Activated CD4-positive, alpha-beta T cell treated with anti-CD3 and anti-CD28 coated beads for 36 hours (primary cell): ENCODE measurements at places on chromosomes 13 and 19. TPM values are rescaled to one million over a fixed set of nuclear protein-coding genes. Genes with fewer than 3 reads are reported as not detected.

GRCh38 chr13:91305652-91306051, 41.8 kb upstream of the MIR17HG start:
- no peak overlapping the region for H3K4me3 ChIP-seq
- H3K36me3 ChIP-seq: no peaks in the 10 kb centered on the region
- DNase-seq: no peak
- H3K27ac ChIP-seq: no peak overlapping the region

DNA sequence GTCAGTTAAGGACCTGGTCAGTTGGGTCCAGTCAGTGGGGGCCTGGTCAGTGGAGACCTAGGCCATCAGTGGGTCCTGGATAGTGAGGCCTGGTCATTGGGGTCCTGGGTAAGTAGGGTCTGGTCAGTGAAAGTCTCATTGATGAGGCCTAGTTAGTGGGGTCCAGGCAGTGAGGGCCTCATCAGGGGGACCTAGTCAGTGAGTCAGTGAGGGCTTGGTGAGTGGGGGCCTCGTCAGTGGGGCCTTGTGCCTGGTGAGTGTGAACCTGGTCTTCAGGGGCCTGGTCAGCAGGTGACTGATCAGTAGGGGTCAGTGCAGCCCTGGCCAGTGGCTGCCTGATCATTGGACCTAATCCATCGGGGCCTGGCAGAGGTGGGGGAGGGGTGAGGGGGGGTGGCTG, 42.6 kb upstream of the TPM4 start:
- no peak overlapping the region for H3K4me3 ChIP-seq
- no peaks in the 10 kb centered on the region for H3K27me3 ChIP-seq
- H3K27ac ChIP-seq: no peak overlapping the region
- DNase-seq: no peak
- no peaks in the 10 kb centered on the region for H3K4me1 ChIP-seq

GRCh38 chr13:48163061-48163460, 68.2 kb upstream of the MED4 start:
- H3K27ac ChIP-seq: no peak overlapping the region
- H3K36me3 ChIP-seq: no peaks in the 10 kb centered on the region

Gene GNG8
- 13.8 TPM for total RNA-seq

- no peaks in the 10 kb centered on the region for H3K36me3 ChIP-seq
- no peak overlapping the region for H3K27ac ChIP-seq
- peaks cover 8% of the 10 kb centered on the region for H3K4me1 ChIP-seq
- H3K4me3 ChIP-seq: no peak overlapping the region
- DNase-seq: no peak
These were observed 32.6 kb downstream of the CLEC4M start for GRCh38 chr19:7795555-7796161.

GRCh38 chr13:63614874-63615612, 2199.4 kb upstream of the PCDH20 start:
- no peak overlapping the region for H3K4me3 ChIP-seq
- no peaks in the 10 kb centered on the region for H3K27me3 ChIP-seq
- no peaks in the 10 kb centered on the region for H3K4me1 ChIP-seq
- no peak for DNase-seq
- H3K27ac ChIP-seq: no peak overlapping the region

DNA sequence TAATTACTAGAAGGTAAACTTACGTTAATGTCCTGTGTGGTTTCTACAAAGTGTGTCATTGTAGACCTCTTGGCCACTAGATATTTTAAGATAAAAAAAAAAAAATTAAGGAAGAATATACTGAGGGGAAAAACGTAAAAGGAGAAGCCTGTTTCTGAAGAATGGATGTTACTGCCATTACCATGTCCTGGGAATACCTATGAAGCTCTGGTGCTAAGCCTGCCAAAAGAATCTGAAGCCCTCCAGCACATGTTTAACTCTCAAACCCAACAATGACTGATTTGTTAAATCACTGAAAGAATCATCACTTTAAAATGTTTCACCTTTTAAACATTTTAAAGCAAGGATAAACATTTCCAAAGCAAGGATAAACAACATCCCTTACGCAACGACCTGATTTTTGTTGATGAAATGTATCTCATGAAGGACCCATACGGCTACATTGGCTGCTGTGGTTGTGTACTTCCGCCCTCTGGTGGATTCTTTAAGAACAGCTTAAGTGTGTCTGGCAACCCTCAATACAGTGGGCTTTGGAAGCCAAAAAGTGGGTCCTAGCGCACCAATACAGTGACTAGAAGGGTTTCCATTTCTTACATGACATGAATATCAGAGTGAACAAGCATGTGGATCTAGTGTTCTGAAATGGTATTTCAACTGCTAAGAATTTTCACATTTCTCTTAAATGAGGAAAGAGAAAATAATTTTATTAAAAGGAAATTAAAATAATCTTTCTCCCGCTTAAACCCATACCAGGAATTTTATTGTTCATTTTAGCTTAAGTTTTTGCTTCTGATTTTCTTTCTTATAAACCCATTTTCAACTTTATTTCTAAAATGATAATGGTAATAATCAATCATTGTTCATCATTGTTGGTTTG, 74.5 kb upstream of the RAP2A start:
- no peaks in the 10 kb centered on the region for H3K4me1 ChIP-seq
- DNase-seq: peak; percentile 58
- H3K36me3 ChIP-seq: peaks cover 10% of the 10 kb centered on the region
